Stimulated activated CD8-positive, alpha-beta memory T cell treated with anti-CD3 and anti-CD28 coated beads, Interleukin-7, amount 100 ng/mL, for 1 hour (primary cell): ENCODE measurements at places on chromosomes 5 and 9.

- no peak for DNase-seq
Measured at GRCh38 chr9:92180002-92180400, 64.8 kb upstream of the SPTLC1 start.

DNA sequence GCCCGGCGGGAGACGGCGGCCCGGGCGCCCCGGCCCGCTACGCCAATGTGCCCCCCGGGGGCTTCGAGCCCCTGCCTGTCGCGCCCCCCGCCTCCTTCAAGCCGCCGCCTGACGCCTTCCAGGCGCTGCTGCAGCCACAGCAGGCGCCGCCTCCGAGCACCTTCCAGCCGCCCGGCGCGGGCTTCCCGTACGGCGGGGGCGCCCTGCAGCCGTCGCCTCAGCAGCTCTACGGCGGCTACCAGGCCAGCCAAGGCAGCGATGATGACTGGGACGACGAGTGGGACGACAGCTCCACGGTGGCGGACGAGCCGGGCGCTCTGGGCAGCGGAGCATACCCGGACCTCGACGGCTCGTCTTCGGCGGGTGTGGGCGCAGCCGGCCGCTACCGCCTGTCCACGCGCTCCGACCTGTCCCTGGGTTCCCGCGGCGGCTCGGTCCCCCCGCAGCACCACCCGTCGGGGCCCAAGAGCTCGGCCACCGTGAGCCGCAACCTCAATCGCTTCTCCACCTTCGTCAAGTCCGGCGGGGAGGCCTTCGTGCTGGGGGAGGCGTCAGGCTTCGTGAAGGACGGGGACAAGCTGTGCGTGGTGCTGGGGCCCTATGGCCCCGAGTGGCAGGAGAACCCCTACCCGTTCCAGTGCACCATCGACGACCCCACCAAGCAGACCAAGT, 723 bp downstream of the SNX18 start:
- DNase-seq, result no peak

GRCh38 chr5:95075111-95075510, 209.8 kb downstream of the MCTP1 start:
- no peak for DNase-seq

DNA sequence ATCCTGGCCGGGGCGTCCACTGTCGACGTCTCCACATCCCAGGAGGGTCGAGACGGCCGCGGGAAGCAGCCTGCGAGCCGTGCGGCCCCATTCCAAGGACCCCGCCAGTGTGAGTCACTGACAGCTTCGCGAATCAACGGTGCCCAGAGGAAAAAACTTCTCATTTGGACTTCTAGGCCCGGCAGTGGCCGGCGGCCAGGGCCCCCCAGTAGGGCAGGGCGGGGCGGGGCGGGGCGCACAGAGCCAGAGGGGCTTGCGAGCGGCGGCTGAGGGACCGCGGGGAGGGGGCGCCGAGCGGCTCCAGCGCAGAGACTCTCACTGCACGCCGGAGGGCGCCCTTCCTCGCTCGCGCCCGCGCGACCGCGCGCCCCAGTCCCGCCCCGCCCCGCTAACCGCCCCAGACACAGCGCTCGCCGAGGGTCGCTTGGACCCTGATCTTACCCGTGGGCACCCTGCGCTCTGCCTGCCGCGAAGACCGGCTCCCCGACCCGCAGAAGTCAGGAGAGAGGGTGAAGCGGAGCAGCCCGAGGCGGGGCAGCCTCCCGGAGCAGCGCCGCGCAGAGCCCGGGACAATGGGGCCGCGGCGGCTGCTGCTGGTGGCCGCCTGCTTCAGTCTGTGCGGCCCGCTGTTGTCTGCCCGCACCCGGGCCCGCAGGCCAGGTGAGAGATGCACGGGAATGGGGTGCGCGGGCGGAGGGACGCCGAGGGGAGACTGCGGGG, at the start of gene F2R:
F2R (plus strand) TSS at position 391 of the 720 bp plus-strand sequence; CDS start at position 573, 182 bp downstream.
- DNase-seq, result no peak

- no peak for DNase-seq
Measured at GRCh38 chr9:77495834-77496671, 152.1 kb downstream of the GNA14 start.

DNA sequence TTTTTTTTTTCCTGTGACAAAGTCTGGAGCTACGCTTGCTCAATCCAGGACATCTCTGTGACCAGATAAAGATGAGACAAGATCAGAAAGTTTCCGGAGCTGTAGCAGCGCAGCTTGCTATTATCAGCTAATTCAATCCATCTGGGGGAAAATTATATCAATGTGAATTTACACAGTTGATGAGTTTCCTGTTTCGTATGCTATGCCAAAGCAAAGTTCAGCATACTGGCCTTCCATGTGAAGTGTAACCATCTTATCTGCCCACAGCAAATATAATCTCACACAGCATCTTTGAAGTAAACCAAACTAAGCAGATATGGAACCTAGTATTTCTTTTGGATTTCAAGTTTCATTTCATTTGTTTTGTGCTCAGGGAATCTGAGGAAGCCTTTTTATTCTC, 1767.7 kb downstream of the EFNA5 start:
- no peak for DNase-seq

DNA sequence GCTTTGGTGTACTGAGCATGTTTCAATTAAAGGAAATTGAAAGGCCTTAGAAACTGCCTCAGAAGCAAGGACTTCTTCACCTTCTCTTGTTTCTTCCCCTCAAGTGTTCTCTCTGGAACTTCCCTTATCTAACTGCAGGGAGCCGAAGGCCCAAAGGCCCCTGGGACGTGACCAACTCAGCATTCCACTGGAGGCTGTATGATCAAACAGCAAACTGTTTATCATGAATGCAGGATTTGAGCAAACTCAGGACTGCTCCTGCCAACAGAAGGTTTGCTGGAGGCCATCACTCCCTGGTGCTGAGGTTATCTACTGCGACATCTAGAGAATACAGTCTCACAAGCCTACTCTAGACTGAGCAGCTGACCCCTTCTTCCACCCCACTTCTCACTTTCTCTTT, 4.8 kb upstream of the CDH10 start:
- DNase-seq, result no peak

DNA sequence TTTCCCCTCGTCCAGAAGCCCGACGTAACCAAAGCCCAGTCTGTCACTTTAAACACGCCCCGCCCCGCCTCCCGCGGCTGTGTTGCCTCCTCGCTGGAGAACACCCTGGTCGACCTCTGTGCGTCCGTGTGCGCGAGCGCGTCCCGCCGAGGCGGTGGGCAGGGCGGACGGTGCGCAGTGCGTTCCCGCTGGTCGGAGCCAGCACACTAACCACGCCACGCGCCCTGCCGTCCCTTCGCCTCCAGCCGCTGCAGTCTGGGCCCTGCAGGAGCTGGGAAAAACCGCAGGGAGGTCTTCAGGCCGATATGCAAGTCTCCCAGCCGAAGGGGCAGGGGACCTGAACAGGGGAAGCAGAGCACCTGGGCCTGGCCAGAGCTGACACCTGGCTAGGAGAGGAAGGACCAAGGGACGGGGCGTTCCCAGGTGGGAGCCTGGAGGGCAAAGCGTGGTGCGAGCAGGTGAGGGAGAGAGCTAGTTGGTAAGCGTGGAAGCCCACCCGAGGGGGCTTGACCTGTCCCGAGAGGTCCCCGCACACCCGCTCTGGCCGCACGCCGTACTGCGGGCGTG, 1.3 kb upstream of the PHPT1 start:
- DNase-seq, result peak; percentile 44

DNA sequence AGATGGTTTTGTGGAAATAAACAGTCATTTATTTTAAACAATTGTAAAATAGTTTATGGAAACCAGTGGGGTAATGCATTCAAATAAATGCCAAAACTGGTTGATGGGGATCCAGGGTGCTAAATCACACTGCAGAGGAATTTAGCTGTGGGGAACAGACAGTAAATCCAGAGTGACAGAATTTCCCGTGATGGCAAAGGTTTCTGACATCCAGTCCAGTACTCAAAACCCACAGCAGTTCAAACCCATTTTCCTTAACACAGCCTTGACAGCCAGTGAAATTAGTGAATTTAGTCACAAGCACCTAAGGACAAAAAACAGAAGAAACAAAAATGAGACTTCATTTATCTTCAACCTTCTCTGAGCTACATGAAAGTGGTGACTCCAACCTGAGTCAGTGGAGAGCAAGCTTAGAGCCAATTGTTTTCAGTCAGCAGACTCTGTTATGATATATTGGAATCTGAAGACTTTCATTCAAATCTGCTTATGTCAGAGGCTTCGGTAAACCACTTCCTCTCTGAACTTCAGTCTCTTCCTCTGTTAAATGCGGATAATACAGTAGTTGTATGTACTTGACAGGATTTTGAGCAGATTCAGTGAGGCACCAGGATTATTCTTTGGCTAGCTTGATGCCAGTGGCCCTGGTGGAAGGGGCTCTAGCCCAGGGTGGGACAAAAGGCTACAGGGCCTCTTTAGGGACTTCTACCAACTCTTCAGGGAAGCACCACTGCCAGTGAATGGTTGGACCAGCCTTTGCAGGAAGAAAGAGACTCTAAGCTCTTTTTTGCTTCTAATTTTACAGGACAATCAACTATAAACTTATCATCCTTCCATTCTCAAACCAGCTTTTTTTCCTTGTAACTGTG, 185.3 kb downstream of the MAPKAP1 start:
- no peak for DNase-seq
